ENCODE measurements at places on chromosomes 5 and 9.

- H3K4me1 ChIP-seq: peaks cover 7% of the 10 kb centered on the region
- H3K27me3 ChIP-seq: no peaks in the 10 kb centered on the region
- H3K27ac ChIP-seq: no peak overlapping the region
Measured at GRCh38 chr9:105157171-105157583, 87.3 kb upstream of the SLC44A1 start.

DNA sequence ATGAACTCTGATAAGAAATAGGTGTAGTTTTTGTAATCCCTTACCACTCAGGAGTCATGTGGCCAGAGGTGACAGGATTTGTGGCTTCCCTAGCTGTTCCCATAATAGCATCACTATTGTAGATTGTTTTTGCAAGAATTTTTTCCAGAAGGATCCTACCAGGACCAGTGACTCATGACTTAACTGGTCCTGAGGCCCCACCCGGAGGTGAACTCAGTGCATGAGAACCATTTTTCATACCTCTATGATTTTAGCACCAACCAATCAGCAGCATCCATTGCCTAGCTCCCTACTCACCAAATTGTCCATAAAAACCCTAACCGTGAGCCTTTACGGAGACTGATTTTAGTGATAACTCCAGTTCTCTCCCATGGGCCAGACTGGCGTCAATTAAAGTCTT lies 484.8 kb downstream of the PSAT1 start:
- no peaks in the 10 kb centered on the region for H3K27me3 ChIP-seq
- DNase-seq: no peak
- H3K36me3 ChIP-seq: no peaks in the 10 kb centered on the region
- no peak overlapping the region for H3K4me3 ChIP-seq
- H3K4me1 ChIP-seq: no peaks in the 10 kb centered on the region

DNA sequence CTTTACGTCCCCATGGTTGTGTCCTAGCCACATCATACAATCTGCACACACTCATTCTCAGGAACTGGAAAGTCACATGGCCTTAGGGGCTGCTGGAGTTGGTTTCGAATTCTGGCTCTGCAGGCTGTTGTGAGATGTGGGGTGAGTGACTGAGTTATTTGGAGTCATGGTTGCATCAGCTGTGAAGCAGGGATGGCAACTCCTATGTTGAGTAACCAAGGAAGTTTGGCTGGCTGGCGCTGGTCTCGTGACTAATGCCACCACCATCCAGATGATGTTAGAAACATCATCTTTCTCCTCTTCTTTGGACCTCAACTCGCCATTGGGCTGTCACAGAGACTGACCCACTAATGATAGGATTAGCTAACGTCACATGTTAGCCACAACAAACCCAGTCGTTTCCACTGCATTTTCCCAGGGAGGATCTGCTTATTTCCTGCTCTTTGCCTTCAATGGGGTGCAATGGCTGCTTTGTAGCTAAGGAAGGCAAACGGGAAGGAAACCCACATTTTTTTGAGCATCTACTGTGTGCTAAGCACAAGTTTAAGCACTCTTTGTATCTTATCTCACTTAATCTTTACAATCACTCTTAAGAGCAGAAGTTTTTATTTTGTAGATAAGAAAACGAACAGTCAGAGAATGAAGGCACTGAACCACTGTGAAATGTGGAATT lies 78.1 kb upstream of the UBTD2 start:
- no peak for DNase-seq
- no peak overlapping the region for H3K4me3 ChIP-seq
- no peaks in the 10 kb centered on the region for H3K27me3 ChIP-seq
- H3K27ac ChIP-seq: no peak overlapping the region
- H3K36me3 ChIP-seq: peaks cover 74% of the 10 kb centered on the region

DNA sequence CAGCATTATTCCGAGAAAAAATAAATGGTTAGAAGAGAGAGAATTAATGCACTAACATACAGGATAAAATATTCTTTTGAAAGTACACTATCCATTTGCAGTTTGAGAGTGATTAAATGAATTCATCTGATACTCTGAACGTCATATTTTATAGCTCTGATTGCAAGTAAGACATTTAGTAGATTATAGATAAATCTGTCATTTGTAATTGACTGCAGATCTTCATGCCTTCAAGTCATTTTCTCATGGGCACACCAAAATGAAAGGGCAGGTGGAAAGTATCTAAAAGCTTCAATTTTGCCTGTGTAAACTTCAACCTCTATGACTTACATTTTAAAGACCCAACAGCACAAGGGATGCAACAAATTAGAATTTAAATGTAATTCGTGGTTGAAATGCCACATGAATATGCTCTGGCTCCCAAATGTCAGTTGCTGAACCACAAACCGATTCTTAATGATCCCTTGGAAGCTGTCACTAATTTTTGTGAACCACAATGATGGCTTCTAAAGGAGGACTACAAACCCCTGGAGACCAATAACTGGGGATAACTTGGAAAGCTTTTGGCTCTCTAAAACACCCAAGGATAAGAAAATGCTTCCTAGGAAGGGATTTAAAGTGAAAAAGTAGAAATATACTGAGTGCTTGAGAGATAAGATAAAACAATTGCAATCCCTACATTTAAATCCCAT lies 3.9 kb downstream of the TYRP1 start:
- H3K4me3 ChIP-seq: no peak overlapping the region
- no peaks in the 10 kb centered on the region for H3K4me1 ChIP-seq
- no peak overlapping the region for H3K27ac ChIP-seq
- no peaks in the 10 kb centered on the region for H3K36me3 ChIP-seq
- H3K27me3 ChIP-seq: no peaks in the 10 kb centered on the region

DNA sequence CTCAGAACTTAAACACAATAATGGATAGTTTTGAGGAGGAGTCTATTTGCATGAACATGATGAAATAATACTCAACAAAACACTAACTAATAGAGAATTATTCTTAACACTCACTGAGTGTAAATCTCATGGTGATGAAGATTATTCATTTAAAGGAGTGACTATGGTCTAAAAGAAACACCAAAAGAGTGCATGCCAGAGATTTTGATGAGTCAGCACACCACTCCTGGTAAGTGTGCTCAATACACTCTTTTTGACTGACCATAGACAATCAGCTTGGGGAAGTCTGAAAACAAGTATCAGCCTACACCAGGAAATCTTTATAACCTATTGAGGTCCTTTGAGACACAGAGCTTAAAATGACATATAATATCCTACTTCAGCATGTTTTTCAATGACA lies 6.8 kb upstream of the FST start:
- peaks cover 5% of the 10 kb centered on the region for H3K4me1 ChIP-seq
- DNase-seq: no peak
- no peaks in the 10 kb centered on the region for H3K36me3 ChIP-seq
- no peak overlapping the region for H3K4me3 ChIP-seq
- H3K27me3 ChIP-seq: peaks cover 3% of the 10 kb centered on the region

- no peaks in the 10 kb centered on the region for H3K36me3 ChIP-seq
- H3K27me3 ChIP-seq: no peaks in the 10 kb centered on the region
- H3K27ac ChIP-seq: no peak overlapping the region
- H3K4me1 ChIP-seq: no peaks in the 10 kb centered on the region
- H3K4me3 ChIP-seq: no peak overlapping the region
Measured at GRCh38 chr5:2902742-2903297, 151.3 kb upstream of the IRX2 start.

DNA sequence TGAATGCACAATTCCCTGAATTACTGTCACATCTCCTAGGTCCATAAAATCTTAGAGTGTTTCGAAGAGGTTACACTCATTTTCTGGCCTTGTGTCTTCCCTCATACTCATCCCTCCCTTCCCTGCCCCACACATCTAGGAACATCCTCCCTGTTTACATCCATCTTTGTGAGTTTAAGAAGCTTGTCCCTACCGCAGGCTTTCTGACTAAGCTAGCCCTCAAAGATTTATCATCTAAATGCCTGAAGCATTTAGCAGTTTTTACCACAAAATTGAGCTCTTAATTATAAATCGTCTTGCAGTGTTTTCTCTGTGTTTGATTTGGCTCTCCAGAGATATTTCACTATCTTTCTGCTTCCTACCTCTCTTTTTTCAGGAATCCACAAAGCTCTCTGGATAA lies 374.8 kb downstream of the KIAA0825 start:
- no peak overlapping the region for H3K4me3 ChIP-seq
- DNase-seq: no peak

DNA sequence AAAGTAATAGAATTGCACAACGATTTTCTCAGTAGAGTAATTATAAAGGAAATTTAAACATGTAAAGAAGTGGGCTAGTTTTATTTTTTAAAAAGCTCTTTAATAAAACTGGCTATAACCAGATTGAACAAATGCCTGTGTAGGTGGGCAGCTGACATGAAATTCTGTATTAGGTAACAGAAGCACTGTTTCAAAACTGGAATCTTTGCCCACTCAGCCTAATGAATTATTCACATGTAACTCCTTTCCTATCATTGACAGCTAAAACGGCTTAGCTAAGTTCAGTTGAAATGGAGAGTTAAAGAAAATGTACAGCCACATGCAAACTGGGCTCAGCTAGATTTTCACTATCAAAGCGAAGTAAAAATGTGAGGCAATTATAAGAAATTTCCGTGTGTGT lies 1300.1 kb upstream of the ACO1 start:
- no peak overlapping the region for H3K27ac ChIP-seq
- no peak for DNase-seq
- H3K27me3 ChIP-seq: no peaks in the 10 kb centered on the region
- H3K4me1 ChIP-seq: no peaks in the 10 kb centered on the region

DNA sequence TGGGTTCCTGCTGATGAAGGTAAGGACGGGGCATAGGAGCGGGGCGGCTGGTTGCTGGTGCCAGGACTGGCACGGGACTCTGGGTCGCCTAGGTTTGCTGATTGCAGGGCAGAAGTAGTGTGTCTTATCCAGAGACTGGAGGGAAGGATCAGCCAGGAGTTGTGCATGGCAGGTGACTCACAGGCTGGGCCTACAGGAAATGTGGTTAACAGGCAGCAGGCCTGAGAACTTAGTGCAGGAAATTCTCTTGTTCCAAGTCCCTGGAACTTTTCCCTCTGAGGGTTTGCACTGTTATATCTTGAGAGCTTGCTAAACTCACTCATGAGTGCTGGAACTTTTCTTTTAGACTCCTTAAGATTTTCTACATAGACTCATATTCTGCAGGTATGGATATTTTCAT lies 95.1 kb downstream of the ANXA2R start:
- peaks cover 35% of the 10 kb centered on the region for H3K4me1 ChIP-seq
- H3K36me3 ChIP-seq: no peaks in the 10 kb centered on the region
- H3K27me3 ChIP-seq: peaks cover 6% of the 10 kb centered on the region
- DNase-seq: no peak
- H3K4me3 ChIP-seq: no peak overlapping the region
- H3K27ac ChIP-seq: no peak overlapping the region

- no peak for DNase-seq
- H3K4me1 ChIP-seq: peaks cover 34% of the 10 kb centered on the region
- H3K27ac ChIP-seq: peak overlapping the region; percentile 99
- H3K36me3 ChIP-seq: no peaks in the 10 kb centered on the region
- peak overlapping the region; percentile 98 for H3K4me3 ChIP-seq
- no peaks in the 10 kb centered on the region for H3K27me3 ChIP-seq
Measured at GRCh38 chr5:134525683-134526482, 413 bp downstream of the JADE2 start.

GRCh38 chr5:161847447-161847846 lies 473 bp upstream of the GABRA1 start:
- H3K27me3 ChIP-seq: peaks cover 49% of the 10 kb centered on the region
- H3K36me3 ChIP-seq: no peaks in the 10 kb centered on the region
- H3K27ac ChIP-seq: no peak overlapping the region
- no peak overlapping the region for H3K4me3 ChIP-seq

GRCh38 chr5:72394688-72395087 lies 74.5 kb downstream of the PTCD2 start:
- H3K27me3 ChIP-seq: no peaks in the 10 kb centered on the region
- H3K36me3 ChIP-seq: no peaks in the 10 kb centered on the region
- H3K4me1 ChIP-seq: peaks cover 34% of the 10 kb centered on the region
- DNase-seq: no peak
- no peak overlapping the region for H3K4me3 ChIP-seq

DNA sequence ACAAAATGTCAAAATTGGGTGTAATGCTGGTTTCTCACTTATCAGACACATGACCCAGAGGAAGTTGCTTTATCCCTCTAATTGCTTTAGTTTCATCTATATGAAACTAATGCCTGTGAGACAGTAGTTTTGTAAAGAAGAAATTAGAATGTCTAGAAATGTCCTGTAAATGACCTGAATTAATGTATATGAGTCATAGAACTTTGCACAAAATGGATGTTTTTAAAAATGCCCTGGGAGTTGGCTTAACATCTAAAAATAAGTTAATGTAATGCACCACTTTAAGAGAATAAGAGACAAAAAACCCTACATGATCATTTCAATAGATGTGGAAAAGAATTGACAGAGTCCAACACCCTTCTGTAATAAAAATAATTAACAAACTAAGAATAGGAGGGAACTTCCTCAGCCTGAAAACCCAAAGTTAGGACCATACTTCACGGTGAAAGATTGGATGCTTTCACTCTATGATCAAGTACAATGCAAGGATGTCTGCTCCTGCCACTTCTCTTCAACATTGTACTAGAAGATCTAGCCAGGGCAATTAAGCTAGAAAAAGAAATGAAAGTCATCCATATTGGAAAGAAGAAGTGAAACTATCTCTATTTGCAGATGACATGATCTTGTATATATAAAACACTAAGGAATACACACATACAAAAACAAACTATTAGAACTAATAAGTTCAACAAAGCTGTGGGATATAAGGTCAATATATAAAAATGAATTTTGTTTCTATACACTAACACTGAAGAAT lies 117.9 kb downstream of the MELK start:
- no peaks in the 10 kb centered on the region for H3K36me3 ChIP-seq
- DNase-seq: no peak
- no peak overlapping the region for H3K4me3 ChIP-seq
- H3K27me3 ChIP-seq: no peaks in the 10 kb centered on the region

- H3K36me3 ChIP-seq: no peaks in the 10 kb centered on the region
- H3K4me1 ChIP-seq: no peaks in the 10 kb centered on the region
- H3K4me3 ChIP-seq: no peak overlapping the region
- H3K27ac ChIP-seq: no peak overlapping the region
- no peak for DNase-seq
Measured at GRCh38 chr9:30579810-30580209, 1804.6 kb upstream of the ACO1 start.

GRCh38 chr5:33736510-33736909 lies 155.3 kb downstream of the ADAMTS12 start:
- no peak overlapping the region for H3K4me3 ChIP-seq
- no peak overlapping the region for H3K27ac ChIP-seq
- no peak for DNase-seq
- H3K4me1 ChIP-seq: no peaks in the 10 kb centered on the region
- H3K36me3 ChIP-seq: no peaks in the 10 kb centered on the region
- no peaks in the 10 kb centered on the region for H3K27me3 ChIP-seq

- H3K4me1 ChIP-seq: no peaks in the 10 kb centered on the region
- no peaks in the 10 kb centered on the region for H3K36me3 ChIP-seq
- no peak overlapping the region for H3K27ac ChIP-seq
Measured at GRCh38 chr5:133228316-133228715, 176.5 kb downstream of the HSPA4 start.

- H3K36me3 ChIP-seq: no peaks in the 10 kb centered on the region
- no peak for DNase-seq
- H3K27ac ChIP-seq: no peak overlapping the region
- H3K4me3 ChIP-seq: no peak overlapping the region
Measured at GRCh38 chr9:35783418-35783817, 8.0 kb upstream of the NPR2 start.

- H3K27ac ChIP-seq: no peak overlapping the region
- no peaks in the 10 kb centered on the region for H3K27me3 ChIP-seq
- no peak for DNase-seq
- H3K36me3 ChIP-seq: no peaks in the 10 kb centered on the region
- H3K4me3 ChIP-seq: no peak overlapping the region
Measured at GRCh38 chr9:113223963-113224362, 2.6 kb downstream of the SLC31A1 start.

GRCh38 chr9:90499761-90500160 lies 142.9 kb downstream of the DIRAS2 start:
- H3K27ac ChIP-seq: no peak overlapping the region
- DNase-seq: no peak
- H3K4me3 ChIP-seq: no peak overlapping the region
- H3K36me3 ChIP-seq: no peaks in the 10 kb centered on the region
